ENCODE measurements at places on chromosomes 7 and 10.

- no peak for DNase-seq
Measured at GRCh38 chr10:97766106-97766810, 5.5 kb downstream of the SFRP5 start.

DNA sequence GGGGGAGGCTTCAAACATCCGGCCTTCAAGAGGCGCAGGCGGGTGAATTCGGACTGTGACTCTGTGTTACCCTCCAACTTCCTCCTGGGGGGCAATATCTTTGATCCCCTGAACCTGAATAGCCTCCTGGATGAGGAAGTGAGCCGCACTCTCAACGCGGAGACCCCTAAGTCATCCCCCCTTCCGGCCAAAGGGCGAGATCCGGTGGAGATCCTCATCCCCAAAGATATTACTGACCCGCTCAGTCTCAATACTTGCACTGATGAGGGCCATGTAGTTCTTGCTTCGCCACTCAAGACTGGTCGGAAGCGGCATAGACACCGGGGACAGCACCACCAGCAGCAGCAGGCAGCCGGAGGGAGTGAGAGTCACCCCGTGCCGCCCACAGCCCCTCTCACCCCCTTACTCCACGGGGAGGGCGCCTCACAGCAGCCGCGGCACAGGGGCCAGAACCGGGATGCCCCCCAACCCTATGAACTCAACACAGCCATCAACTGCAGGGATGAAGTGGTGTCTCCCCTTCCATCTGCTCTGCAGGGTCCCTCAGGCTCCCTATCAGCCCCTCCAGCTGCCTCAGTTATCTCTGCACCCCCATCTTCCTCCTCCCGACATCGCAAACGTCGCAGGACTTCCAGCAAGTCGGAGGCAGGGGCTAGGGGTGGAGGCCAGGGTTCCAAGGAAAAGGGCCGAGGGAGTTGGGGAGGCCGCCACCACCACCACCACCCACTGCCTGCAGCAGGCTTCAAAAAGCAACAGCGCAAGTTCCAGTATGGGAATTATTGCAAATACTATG, 1.1 kb downstream of the MEPCE start:
- no peak for DNase-seq

DNA sequence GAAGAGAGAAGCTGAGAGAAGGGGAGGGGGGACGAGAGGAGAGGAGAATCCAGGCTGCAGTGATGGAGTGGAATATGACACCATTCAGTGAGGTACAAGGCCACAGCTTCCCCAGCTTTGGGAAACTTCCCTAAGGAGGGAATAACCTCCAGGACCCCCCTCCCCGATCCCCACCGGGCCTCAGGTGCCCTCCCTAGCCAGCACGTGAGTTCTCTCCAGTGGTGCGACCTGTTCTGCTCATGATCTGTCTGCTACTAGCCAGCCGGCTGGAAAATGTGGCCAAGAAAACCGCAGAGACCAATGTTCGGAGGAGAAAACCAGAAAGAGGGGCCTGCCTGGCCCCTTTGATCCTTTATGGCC, 39.9 kb upstream of the AGK start:
- DNase-seq, result no peak

DNA sequence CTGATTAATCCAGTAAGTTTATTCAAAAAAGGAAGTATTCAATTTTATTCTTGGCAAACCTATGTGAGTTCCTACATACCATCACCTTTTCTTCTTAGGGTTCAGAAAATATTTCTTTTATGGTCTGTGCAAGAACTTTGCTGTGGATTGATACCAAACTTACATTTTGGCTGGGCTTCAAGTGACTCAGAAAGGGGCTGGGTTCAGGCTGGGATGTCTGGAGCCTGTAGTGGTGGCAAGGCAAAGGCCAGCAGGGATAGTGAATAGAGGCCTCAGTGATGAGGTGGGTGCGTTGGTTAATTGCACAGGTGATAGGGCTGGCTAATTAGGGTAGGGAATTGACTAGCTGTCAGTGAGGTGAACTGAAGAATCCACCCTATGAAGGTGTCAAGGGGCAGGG, 40.2 kb upstream of the ATXN7L1 start:
- DNase-seq, result no peak
